ENCODE measurements at places on chromosomes 16 and 17.

DNA sequence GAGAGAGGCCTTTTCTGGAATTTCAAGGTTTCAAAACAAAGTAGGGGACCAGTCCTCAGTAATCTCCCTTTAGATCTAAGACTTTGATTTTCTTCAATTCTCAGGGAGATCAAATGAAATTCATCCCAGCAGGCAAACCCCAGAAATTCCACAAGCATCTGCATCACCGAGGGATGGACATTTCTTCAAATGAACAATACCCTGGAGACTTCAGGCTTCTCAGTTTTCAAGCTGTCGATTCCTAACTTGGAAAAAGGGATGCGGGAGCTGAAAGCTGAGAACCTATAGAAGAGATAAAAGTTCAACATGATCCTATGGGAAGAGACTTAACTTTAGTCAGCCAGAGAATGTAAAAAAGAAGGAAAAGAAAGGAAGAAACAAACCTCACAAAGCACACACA lies 296.9 kb upstream of the CDH5 start:
- DNase-seq, result no peak

DNA sequence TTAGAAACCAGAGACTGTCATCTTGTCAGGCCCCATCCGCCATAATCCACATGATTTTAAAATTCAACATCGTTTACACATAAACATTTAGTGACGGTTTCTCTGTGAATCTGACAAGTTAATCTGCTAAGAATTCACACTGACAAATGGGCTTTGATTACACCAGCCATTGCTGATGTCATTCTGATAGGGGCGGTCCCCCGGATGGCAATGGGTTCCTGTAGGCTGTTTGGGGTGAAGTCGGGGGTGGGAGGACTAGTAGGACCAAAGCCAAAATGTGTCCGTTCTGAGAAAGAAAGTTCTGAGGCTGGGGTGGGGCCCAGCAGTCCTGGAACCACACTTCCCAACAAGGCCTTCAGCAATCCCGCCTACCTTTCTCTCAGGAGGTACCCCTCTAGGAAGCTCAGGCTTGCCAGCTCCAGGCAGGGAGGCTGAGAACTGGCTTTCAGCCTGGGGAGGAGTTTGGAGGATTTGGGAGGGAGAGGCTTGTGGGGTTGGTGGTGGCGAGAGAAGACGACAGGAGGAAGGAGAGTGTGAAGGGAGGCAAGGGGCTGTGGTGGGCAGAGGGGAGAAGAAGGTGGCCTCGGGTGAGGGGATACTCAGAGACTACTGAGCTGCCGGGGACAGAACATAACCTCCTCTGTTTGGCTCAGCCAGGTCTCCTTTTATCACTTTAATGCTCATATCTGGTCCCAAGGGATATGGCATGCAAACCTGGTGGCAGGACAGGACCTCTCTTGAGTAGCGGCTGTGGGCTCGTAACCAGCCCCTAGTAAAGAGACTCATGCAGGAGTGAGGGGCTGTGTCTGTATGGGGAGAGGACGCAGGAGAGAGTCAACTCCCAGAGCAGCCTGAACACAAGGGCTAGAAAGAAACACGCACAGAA lies 8.6 kb downstream of the HIC1 start:
- DNase-seq, result no peak

- DNase-seq, result no peak
These were observed 43.1 kb downstream of the MAP2K6 start for GRCh38 chr17:69457603-69458002.

DNA sequence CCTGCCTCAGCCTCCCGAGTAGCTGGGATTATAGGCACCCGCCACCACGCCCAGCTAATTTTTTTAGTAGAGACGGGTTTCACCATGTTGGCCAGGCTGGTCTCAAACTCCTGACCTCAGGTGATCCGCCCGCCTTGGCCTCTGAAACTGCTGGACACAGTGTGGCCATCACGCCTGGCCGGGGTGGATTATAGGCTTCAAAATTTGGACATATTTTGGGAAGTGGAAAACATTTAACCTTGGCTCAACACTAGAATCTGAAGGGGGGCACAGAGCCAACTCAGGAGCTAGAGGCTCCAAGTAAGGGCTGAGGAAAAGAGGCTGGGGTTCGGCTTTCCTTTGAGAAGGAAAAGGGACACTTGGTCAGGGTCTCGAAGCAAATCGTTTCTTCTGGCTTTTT lies 2.2 kb upstream of the CDK5R1 start:
- DNase-seq, result no peak

DNA sequence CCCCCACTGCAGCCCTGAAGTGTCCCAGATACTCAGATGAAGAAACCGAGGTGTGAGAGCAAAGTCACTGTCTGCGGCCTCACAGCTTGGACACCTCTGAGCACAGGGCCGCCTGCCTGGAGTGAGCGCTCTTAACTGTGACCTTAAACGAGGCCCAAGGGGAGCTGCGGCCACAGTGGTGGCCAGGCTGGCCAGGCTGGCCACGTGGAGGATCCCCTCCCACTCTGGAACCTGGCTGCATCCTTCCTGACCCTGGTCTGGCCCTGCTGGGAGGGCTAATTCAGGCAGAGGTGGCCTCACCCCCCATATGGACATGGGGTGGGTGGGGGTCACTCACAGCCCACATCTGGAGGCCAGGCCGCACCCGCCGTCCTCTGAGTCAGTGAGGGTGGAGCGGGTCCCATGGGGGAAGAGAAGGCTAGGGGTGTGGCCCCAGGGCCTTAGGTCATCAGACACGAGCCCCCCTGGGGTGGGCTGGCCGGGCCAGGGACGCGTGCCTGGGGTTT lies 6.6 kb downstream of the VASN start:
- DNase-seq, result no peak

- DNase-seq, result no peak
These were observed 8.7 kb downstream of the ENDOV start for GRCh38 chr17:80423536-80424225.

DNA sequence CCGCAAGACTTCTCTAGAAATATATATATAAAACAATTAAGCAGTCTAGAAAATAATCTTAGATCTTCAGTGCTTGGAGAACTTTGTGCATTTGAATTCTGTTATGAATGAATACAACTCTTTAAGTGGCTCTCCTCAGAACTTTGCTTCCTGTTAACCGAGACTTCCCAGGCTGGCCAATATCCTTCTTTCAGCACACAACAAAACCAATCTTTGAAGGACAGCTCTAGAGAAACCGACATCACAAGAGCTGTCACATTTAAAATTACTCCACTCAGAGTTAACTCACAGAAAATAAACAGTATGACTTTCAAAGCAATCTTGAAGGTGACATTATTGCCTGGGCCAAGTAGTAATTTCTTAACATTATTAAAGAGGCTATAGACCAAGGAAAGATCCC lies 49.7 kb upstream of the ITGA2B start:
- no peak for DNase-seq

DNA sequence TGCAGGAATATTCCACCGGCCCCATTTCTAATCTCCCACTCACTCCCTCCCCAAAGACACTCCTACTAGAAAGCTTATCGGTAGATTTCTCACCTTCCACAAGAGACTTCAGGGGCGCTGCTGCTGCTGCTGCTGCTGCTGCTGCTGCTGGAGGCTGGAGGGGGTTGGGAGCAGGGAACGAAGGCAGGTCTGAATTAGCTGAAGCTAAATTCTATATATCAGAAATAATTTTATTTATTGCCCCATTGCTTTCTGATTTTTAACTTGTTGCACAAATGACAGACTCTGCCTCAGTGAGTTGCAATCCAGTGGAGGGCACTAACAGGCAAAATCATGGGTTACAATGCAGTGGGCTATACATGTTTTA lies 25.8 kb upstream of the HLF start:
- DNase-seq, result peak; percentile 27
